ENCODE measurements at places on chromosomes 7 and 10. TPM values are rescaled to one million over a fixed set of nuclear protein-coding genes. Genes with fewer than 3 reads are reported as not detected.

Gene DBF4
- polyA plus RNA-seq = 18.3 TPM

DNA sequence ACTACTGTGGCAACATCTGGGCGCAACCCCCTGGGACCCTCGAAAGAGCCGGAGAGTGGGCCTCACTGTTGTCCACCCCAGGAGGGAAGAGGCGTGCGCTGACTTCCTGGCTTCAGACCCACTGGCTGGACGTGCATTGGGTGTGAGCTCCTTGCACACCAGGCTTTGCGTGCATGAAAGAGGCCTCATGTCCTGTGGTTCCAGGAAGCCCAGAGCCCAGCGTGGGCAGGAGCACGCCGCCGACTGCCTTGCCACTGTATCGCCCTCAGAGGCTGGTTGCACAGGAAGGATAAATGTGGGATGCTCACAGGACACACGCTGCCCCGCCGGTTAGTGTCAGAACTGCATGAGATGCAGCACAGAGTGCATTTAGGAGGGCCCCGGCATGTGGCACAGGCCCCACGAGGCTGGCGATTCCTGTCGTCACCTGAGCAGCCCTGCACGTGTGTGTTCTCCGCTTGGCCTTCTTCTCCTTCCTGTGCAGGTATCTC is 8.5 kb upstream of the JAKMIP3 start:
- DNase-seq = no peak

GRCh38 chr7:110486549-110486948 is 604.4 kb upstream of the LRRN3 start:
- DNase-seq = no peak

Gene C10orf53
- polyA plus RNA-seq = not detected

- no peak for DNase-seq
Observed at GRCh38 chr7:138398857-138399256, 61.2 kb upstream of the TRIM24 start.

Gene SH2D4B
- polyA plus RNA-seq = 0.20 TPM

Gene ASZ1
- polyA plus RNA-seq = 0.04 TPM

Gene TAS2R4
- polyA plus RNA-seq = 1.3 TPM

Gene CTAGE15
- polyA plus RNA-seq = 1.4 TPM

Gene GNA12
- polyA plus RNA-seq = 41.7 TPM

Gene FAM20C
- polyA plus RNA-seq = 78.7 TPM
